ENCODE measurements at places on chromosomes 4 and X.

- DNase-seq, result no peak
Measured at GRCh38 chrX:51955200-51955599, 61.8 kb downstream of the MAGED1 start.

- no peak for DNase-seq
Measured at GRCh38 chr4:3174371-3175338, 74.3 kb upstream of the MSANTD1 start.

- DNase-seq, result no peak
Measured at GRCh38 chrX:19602866-19603622, 87.7 kb upstream of the MAP3K15 start.

- no peak for DNase-seq
Measured at GRCh38 chr4:98448908-98449307, 187.7 kb downstream of the RAP1GDS1 start.

DNA sequence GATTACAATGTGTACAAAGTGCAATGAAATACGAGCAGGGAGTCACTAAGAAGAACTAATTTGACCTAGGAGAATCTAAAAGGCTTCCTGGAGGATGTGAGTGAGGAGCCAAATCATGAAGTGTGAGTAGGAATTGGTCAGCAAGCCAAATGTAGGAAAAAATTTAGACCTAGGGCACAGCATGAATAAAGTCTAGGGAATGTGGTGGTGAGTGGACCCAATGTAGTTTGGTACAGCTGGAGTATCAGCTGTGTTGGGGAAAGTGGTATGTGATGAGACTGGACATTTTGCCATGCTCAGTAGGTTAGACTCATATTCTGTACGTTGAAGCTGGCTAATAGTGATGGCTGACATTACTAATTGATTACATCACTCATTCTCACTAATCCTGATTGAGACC is 191.0 kb downstream of the AFF2 start:
- no peak for DNase-seq

DNA sequence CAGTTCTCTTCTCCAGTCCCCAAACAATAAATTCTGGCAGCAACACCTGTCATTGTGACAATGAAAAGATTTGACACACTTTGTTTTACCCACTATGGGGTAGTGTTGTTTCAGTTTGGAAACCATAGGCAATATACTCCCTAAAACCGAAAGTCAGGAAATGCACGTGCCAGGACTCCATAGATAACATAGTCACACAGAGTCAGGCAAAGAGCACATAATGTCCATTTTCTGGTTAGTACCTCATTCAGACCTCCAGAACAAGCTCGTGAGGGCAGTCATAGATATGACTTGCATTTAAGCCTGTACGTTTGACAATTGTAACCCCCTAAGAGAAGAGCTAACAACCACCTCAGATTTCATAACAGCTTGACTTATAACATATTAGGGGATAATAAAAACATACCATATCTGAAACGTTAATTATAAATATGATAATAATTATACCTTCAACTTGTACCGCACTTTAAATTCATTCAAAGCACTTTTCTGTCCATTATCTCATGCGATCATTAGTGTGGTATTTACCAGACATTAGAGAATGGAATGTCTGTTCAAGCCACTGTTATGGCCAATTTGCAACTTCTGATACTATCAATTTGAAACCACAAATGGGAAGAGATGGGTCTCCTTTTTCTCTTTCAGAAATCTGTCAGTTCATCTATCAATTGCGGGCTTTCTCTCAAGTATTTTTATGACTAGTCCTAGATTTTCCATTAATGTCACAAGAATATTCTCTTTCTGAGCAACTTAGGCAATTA is 147.4 kb downstream of the LDB2 start:
- DNase-seq, result no peak

DNA sequence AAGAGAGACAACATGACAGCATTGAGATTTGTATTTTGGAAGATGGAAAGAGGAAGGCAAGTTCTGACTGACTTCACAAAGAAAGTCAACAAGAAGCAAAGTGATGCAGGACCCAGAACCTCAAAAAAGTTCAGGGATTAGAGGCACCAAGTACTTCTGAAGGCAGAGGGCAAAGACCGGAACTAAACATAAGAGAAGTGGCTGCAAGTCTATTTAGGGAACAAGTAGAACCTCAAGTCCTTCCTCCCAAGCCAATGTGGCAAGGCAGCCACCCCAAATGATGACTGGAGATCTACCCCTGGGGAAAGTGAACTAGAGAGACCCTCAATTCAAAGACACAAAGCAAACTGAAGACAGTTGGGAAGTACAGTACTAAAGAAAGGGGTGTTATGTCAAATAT is 46.6 kb downstream of the SLC39A8 start:
- DNase-seq, result no peak

- DNase-seq, result no peak
Measured at GRCh38 chrX:73922856-73923455, 360.0 kb downstream of the CHIC1 start.

DNA sequence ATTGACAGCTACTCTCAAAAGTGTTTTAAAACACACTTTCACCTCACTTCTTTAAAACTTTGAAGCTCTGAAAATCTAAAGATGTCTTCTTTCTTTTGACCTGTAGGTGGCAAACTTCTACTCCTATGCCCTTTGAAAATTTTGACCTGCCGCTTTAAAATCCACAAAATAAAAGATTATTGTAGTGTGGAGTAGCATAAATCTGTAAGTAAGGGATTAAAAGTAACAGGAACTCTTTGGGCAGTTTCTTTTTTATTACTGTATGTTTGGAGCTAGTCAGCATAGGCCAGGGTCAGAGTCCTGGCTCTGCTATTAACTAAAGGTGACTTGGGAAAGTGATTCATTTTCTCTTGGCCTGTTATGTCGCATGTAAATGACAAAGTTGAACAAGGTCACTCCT is 25.5 kb downstream of the BBS12 start:
- no peak for DNase-seq

- no peak for DNase-seq
Measured at GRCh38 chrX:45454290-45454689, 253.6 kb upstream of the DIPK2B start.

- no peak for DNase-seq
Measured at GRCh38 chr4:38831653-38832052, 25.0 kb downstream of the TLR6 start.

DNA sequence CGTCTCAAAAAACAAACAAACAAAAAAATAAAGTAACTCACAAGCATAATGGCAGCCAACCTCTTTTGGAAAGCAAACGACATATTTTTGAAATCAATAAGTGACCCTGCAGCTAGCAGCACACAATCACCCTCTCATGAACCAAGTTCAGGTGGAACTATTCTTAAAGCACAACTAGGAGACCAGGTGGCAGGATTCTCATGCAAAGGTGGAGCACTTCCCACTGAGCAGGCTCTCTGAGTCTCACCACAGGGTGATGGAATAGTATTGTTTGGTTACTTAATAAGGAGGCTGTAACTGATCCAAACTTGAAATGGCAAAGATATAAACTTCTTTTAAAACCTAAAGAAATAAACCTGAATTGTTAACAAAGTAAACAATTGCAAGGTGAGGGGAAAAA is 1293.1 kb downstream of the PCDH19 start:
- DNase-seq, result no peak

DNA sequence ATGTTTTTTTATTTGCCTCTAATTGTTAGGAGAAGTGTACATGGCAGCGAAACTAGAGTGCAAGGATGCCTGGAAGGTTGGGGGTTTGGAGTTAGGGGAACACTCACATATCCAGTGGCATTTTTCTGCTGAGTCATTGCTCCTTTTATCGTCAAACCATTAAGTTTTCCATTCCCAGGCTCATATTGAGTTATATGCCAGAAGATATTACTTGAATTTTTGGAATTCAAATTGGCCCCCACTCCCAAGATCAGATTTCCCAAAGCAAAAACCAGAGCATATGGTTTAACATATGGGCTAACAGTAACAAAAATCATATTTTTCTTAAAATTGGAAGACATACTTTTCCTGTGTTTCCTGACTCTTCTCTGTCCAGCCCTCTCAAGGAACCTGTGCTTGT is 152.7 kb downstream of the FSTL5 start:
- DNase-seq, result no peak

DNA sequence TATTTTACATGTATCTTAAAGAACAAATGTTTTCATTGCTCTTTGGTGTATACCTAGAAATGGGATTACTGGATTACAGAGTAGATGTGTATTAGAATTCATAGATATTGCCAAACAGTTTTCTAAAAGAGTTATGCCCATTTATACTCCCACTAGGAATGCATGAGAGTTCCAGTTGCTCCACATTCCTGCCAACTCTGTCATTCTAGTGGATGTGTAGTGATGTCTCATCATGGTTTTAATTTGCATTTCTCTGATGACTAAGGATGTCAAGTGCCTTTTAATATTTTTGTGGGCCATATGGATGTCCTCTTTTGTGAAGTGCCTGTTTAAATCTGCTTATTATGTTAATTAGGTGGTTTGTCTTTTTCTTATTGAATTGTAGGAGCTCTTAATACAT is 65.6 kb upstream of the BMP2K start:
- no peak for DNase-seq

- DNase-seq, result no peak
Measured at GRCh38 chr4:4590546-4590945, 48.7 kb upstream of the STX18 start.

GRCh38 chr4:182645511-182645910 is 271.7 kb downstream of the DCTD start:
- DNase-seq, result no peak

- DNase-seq, result no peak
Measured at GRCh38 chrX:148670277-148670676, 169.9 kb downstream of the AFF2 start.

DNA sequence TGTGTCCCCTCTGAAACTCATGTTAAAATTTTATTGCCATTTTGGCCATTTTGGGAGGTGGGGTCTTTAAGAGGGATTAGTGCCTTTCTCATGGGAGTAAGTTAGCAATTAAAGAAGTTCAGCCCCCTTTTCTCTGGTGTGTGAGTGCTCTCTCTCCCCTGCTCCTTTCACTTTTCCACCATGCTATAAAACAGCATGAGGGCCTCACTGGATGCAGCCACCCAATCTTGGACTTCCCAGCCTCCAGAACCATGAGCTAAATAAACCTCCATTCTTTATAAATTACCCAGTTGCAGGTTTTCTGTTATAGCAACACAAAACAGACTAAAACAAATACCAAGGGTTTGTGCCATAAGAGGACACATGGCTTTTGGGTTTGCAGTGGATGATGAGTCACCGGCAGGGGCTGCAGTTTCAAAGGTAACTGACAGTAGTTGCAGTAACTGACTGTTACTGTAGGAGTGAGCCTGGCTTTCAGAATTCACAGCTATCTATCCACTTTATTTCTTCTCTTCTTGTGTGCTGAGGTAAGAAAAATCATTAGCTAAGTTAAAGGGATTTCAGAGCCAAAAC is 121.5 kb downstream of the PPEF1 start:
- DNase-seq, result no peak

GRCh38 chr4:124936427-124936826 is 223.9 kb upstream of the ANKRD50 start:
- no peak for DNase-seq

DNA sequence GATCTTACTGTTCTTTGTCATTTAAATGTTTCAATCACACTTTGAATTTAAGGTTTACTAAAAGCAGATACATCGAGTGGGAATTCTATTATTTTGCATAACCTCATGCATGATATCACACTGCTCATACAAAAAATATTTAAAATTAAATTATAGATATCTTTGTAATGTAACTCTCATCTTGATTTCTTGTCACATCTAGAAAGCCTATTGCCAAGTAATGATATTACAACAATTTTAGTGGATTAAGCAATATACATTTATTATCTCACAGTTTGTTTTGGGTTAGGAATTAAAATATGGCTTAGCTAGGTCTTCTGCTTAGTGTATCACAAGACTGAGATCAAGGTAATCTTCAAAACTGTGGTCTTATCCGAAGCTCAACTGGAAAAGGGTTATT is 865.0 kb downstream of the CCSER1 start:
- no peak for DNase-seq

DNA sequence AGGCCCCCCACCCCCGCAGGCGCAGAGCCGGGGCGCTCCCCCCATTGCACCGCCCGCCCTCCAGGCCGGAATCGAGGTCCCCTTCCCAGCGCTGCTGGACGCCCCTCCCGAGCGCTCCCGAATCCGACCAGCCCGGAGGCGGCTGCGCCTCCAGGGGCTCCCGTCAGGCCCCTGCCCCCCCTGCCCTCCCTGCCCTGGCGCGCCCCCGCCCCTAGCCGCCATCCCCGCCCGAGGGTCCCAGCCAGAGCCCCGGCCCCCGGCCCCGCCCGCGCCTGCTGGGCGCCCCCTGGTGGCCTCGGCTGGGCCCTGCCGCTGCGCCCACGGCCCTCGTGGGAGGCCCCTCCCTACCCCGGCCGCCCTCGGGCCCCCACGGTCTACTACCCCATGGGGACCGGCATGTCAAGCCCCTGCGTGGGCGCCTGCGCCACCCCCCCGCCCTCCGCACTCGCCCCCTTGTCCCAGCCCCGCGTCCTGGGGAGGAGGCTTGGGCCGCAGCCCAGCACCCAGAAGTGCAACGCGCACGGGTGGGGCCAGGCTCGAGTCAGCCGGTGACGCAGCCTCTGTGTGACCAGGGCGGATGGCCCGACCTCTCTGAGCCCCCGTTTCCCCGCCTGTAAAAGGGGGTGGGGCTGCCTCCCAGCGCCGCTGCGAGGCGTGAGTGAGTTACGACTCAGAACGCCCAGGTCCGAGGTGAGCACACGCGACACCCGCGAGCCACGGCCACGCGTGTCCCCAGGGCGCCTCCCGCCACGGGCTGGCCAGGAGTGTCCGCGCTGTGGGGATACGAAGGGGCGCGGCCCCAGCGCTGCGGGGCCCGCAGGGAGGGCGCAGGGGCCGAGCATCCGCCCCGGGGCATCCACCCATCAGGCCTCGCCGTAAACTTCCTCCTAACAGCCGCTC is 104.9 kb downstream of the FAM53A start:
- peak; percentile 47 for DNase-seq

DNA sequence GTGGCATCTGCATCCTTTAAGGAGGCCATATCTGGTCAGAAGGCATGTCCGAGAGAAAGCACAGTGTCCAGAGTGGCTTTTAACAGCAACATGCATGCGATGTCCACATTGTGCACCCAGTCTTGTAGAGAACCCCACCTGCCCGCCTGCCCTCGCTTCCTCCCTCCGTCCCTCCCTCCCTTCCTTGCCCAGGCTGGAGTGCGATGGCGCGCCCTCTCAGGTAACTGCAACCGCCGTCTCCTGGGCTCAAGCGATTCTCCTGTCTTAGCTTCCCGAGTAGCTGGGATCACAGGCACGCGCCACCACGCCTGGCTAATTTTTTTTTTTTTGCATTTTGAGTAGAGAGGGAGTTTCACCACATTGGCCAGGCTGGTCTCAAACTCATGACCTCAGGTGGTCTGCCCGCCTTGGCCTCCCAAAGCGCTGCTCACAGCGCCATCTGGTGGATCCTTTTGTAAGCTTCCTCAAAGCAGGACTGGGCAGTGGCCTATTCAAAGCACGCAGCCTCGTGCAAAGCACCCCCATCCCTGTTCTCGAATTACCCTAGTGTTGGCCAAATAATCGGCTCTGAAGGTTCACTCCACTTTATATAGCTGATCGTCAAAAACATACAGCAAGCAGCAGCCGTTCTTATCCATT is 15.0 kb downstream of the BRCC3 start:
- peak; percentile 12 for DNase-seq

- DNase-seq, result no peak
Measured at GRCh38 chr4:113687067-113687718, 74.3 kb downstream of the CAMK2D start.
